ENCODE measurements at places on chromosomes 7 and 10.

DNA sequence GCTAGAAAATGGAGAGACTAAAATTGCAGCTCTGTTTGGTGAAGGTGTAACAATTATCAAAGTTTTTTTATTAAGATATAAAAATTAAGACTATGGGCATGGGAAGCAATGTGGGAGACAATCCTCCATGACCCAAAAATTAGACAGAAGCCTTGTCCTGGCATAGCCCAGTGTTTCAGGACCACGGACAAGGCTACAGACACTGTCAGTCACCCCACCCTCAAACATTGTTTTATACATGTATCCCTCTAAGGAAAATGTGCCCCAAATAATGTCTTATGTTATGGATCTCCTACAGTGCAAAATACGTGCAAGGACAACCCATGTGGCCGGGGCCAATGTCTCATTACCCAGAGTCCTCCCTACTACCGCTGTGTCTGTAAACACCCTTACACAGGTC is 24.0 kb downstream of the HABP2 start:
- DNase-seq: no peak

GRCh38 chr7:136845899-136846465 is 22.5 kb upstream of the CHRM2 start:
- DNase-seq: no peak

GRCh38 chr7:12974451-12975166 is 287.2 kb downstream of the ARL4A start:
- no peak for DNase-seq

DNA sequence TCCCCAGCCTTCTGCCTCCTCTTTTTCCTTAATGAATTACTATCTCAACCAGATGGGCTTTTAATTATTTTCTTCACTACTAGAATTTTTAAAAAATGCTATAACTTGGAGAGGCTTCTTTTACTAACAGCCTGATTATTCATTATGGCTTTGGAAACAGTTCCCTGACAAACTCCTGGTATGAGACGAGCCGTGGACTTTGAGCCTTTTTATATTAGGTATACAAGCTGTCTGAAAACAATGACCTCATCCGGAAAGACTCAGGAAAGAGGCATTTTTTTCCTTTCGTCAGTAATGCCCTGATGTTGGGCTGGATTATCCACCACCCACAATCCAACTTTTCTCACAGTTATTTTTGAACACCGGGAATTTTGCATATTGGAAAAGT is 26.7 kb upstream of the ABLIM1 start:
- DNase-seq: no peak

GRCh38 chr7:105426606-105427146 is 38.0 kb upstream of the SRPK2 start:
- no peak for DNase-seq

- no peak for DNase-seq
Observed at GRCh38 chr7:27868131-27868550, 128.2 kb downstream of the TAX1BP1 start.

- no peak for DNase-seq
Observed at GRCh38 chr10:118145256-118145655, 98.5 kb upstream of the RAB11FIP2 start.

DNA sequence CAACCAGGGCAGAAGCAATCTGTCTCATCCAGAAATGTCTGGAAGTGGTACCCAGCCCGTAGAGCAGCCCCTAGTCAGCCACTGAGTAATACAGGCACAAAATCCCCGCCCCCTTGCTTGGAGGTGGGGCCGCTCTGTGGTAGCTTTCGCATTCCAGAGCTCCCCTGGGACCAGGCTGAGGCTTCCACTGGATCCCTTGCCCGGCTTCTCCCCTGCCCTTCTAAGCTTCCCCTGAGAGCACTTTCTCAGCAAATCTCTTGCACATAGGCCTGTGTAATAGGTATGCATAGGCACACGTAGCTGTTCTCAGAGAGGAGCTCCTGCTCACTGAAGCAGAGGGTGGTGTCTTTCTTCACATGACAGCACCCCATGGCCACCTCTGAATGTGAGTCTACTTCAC is 144.2 kb downstream of the BMS1 start:
- no peak for DNase-seq

GRCh38 chr7:99004216-99004615 is 125.9 kb downstream of the TRRAP start:
- no peak for DNase-seq

DNA sequence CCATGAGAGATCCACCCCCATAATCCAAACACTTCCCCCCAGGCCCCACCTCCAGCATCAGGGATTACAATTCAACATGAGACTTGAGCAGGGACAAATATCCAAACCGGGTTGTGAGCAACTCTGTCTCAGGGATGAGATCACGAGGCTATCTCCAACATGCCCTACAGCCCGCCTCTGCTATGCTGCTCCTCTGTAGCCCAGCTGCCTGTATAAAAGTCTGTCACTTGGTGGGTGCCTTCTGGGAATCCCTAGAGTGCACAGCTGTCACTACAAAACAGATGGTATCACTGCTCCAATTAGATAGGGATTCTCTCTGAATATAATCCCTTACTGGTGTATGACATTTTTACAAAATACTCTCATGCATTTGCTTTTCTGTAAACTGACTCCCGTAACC is 114.9 kb upstream of the NANOS1 start:
- no peak for DNase-seq

DNA sequence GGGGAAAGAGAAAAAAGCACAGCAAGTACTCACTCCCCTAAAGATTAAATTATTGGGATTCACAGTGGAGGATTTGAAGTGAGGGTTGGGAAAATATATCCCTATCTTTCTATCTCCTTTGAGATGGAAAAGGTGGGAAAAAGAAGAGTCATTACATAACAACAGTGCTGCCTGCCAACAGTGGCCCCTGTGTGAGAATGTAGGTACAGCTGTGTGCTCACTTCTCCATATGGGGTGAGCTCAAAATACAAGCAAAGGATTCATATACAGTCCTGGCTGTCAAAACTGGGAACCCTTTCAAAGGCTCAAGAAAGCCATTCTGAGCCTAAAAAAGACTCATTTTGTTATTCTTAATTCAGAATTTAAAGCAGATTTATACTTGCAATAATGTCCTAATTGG is 458.5 kb downstream of the GPAM start:
- no peak for DNase-seq

- no peak for DNase-seq
Observed at GRCh38 chr7:155922067-155922816, 110.0 kb upstream of the SHH start.

DNA sequence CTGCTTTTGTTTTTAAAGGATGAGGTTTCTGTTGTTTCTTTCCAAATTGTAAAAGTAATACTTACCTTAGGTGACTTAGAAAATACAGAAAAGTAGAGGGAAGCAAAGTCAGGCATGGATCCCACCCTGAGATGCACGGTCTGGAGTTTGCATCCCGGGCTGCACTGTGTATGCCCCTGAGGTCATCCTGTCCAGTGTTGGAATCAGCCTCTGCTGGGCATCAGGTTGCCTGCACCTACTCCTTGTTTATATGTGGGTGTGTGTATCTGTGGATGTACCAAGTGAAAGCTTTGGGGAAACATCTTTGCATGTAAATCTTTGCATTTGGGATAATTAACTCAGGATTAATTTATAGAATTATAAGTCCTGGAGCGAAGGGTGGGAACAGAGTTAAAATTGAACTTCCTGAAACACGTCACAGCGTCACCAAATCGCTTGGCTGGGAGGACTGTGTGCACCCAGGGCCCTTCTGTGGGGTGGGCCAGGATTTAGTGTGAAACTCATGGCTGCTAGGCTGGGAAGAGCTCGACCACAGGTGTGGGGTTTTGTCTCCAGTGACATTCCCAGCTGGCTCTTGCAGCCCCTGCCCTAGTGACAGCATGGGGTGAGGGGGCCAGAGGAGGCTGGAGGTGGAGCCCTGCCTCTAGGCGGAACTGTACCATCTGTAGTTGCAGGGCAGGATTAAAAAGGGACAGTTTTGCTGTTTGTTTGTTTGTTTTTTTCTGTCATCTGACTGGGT is 27.9 kb downstream of the GTF2IRD1 start:
- no peak for DNase-seq

DNA sequence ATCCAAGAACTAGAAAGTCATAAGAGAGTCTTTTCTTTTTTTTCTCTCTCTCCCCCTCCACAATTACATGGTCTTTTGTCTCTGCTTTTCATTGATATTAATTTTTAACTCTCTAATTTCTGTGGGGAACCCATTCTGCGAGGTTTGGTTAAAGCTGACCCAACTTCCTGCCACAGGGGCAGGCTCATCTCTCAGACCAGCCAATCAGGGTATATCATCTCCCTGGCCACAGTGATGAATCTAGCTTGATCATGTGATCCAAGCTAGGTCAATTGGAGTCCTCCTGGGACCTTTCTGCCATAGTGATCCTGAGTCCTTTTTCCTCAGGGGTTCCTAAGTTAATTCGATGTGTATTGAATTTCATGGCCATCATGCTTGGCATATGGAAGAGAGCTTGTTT is 38.0 kb upstream of the TRUB1 start:
- DNase-seq: no peak

- DNase-seq: peak; percentile 28
Observed at GRCh38 chr7:92834507-92835260, 1.7 kb downstream of the CDK6 start.

GRCh38 chr10:70765794-70766594 is 19.2 kb downstream of the TBATA start:
- DNase-seq: no peak

DNA sequence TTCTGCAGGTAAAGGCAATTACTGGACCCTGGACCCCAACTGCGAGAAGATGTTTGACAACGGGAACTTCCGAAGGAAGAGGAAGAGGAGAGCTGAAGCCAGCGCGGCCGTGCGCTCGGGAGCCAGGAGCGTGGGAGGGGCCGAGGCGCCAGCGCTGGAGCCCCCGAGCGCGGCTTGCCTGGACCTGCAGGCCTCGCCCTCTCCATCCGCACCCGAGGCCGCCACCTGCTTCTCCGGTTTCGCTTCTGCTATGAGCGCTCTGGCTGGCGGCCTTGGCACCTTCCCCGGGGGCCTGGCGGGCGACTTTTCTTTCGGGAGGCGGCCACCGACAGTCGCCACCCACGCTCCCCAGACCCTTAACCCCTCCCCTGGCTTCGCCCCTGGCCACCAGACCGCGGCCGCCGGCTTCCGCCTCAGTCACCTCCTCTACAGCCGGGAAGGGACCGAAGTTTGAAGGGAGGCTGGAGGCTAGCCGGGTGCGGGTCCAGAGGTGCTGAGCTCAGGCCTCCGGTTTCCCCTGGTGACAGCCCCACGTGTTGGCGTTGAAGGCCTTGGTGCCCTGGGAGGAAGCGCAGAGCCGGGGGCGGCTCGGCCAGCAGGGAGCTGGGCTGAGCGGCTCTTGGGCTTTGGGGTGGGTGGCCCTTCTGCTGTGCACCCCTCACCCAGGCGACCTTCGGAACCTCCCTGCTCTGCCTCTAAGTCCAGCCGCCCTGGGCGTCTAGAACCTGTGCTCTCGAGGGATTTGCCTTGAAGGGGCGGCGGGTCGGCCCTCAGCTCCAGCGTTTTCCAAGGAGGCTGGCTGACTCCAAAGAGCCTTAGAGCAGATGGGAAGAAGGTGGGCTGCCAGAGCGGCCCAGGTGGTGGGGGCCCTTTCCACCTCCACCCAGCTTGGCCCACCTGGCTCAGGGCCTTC is 1.8 kb downstream of the FOXI2 start:
- DNase-seq: no peak

DNA sequence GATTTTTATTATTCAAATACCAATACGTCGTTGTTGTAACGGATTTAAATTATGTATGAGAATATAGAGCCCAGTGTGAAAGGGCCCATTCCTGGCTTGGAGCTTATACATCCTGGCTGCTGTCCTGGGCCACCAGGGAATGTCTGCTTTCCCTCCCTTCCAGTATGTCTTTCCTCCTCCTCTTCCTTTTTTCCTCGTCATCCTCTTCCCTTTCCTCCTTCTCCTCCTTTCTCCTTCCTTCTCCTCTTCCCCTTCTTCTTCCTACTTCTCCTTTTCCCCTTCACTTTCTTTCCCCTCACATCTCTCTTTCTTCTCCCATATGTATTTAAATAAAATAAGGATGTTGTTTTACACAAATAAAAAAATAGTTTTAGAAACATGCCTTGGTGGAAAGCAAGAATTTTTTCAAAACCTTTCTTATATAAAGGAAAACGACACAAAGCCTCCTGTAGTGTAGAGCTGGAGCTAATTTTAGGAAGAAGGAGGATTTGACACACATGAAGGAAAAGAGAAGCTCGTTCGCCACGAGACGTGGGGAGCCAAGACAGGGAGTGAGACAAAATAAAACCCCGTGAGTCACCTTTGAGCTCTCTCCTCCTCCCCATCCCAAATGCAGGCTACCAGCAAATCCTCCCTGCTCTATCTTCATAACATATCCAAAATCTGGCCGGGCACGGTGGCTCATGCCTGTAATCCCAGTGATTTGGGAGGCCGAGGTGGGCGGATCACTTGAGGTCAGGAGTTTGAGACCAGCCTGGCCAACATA is 301.1 kb upstream of the LYZL1 start:
- DNase-seq: no peak

DNA sequence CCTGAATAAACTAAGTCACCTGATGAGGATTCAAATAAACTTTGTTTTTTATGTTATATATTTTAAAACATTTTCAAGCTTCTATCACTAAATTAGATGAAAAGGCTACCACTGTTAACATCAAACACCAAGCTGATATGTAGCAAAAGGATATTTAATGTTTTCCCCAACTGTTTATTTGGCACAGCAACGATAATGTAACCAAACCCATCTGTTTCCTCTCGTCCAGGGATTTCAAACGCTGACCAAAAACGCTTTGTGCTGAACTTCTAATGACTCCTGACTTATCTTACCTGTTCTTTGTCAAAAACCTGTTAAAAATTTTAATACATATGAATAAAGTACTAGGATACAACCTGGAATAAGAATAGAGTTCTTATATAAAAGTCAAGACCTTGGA is 30.5 kb downstream of the DCLRE1A start:
- no peak for DNase-seq

DNA sequence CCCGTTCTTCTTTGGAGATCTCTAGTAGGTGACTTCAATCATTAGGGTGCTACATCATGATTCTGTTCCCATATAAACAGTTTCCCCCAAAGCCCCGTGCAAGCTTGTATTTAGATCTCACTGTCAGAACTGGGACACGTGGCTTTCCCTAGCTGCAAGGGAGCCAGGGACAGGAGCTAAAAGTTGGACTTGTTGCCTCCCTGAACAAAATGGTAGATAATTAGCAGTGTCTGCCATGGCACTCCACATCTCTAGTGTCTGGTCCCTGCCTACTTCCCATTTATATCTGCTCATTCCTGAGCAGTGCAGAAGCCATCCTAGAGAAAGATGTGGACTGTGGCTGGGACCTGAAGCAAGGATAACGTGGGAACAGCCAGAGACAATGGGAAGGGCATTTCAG is 76.6 kb upstream of the FGFR2 start:
- no peak for DNase-seq

- DNase-seq: no peak
Observed at GRCh38 chr7:16923019-16923418, 41.2 kb upstream of the AGR3 start.

- no peak for DNase-seq
Observed at GRCh38 chr10:127033216-127034033, 128.2 kb downstream of the DOCK1 start.

- DNase-seq: no peak
Observed at GRCh38 chr10:30215623-30216022, 133.5 kb downstream of the MTPAP start.

GRCh38 chr7:111082351-111082750 is 8.6 kb upstream of the LRRN3 start:
- no peak for DNase-seq
